BE2C (cell line): ENCODE measurements at places on chromosomes 2 and 18.
A peak's percentile ranks its signal among the peaks of the same experiment; 100 is the strongest.

DNA sequence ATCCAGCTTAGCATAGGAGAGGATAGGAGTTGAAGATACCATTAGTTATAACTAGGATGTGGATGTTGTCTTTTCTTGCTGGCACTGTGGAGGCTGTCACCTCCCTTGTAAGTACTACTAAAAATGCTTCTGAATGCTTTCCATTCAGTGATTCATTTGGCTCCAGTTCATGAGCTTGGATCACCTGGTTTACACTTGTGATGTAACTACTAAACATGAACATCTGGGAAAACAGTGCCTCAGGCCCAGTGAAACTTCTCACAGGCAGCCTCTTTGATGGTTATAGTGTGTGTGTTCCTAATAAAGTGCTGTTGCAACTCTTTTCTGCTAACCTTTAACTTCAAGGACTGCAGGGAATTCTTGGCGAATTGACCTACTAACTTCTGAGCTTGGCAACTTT lies 13.0 kb upstream of the SLC9A2 start:
- no peak for DNase-seq

- no peak for DNase-seq
Measured at GRCh38 chr2:5791371-5791770, 99.2 kb downstream of the SOX11 start.

DNA sequence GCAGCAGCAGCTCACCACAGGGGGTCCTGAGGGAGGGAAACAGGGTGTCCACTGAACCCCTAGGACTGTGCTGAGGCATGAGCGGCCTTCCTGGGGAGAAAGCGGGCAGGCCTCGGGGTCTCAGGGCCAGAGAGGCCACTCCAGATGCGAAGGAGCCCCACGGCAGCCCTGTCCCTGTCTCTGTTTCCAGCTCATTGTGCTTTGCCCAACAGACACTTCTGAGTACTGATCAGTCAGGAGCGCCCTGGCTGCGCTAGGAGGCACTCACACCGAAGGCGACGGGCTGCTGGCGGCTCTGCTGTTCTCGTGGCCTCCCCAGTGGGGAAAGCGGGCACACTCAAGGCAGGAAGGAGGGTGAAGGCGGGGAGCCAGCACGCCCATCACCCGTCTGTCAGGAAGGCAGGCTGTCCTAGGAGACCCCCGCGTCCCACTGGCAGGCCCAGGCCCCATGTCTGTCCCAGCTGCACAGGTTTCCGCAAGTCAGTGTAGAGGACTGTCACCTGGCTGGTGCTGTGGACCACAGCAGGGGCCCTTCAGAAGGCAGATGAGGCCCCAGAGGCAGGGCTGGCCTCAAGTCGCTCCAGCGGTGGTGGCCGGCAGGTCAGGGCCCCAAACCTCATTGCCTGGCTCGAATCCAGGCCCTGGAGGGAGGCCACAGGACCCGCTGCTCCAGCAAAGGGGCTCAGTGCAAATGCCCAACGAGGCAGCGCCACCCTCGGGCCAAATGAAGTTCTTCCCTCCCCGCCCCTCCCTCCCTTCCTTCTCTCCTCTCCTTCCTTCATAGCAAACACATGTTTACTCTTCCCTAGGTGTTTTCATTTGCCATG lies 6.8 kb downstream of the ESPNL start:
- peak; percentile 60 for DNase-seq

DNA sequence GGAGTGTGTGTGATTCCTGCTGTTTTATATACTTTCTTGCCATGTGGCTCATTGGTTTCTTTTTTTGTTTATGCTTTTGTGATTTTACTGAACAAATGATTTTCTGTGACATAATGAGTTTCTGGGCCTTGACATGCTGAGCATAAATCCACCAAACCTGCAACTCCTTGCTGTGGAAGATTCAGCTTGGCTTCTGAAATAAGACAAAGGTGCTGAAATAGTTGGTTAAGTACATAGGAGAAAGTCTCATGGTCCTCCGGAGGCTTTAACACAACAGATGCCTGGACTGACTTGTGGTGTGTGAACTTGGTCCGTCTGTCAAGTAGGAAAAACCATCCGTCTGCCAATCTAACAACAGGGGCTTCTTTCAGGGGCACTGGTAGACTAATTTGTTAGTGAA lies 315.3 kb upstream of the CXCR4 start:
- DNase-seq, result no peak

DNA sequence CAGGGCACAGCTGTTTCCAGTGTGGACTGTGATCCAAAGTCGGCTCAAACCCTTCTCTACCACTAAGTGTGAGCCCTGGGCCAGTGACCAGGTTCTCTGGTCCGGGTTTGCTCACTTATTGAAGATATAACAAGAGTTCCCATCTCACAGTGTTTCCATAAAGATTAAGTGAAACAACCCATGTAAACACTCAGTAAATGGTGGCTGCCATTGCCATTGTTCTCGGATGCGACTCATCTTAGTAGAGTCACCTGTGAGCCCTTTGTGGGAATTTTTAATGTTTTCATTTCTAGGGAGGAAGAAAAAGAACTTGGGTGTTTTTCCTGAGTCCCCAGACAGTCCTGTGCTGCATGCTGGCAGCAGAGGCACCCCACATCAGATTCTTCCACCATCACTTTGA lies 53.4 kb downstream of the TPGS2 start:
- no peak for DNase-seq

GRCh38 chr2:119029297-119029696 lies 87.3 kb downstream of the MARCO start:
- no peak for DNase-seq

- DNase-seq, result no peak
Measured at GRCh38 chr2:239809391-239809790, 215.8 kb downstream of the NDUFA10 start.
